ENCODE measurements at places on chromosomes 16 and 17. TPM values are rescaled to one million over a fixed set of nuclear protein-coding genes. Genes with fewer than 3 reads are reported as not detected.
A peak's percentile ranks its signal among the peaks of the same experiment; 100 is the strongest.

- H3K27ac ChIP-seq, result no peak overlapping the region
- H3K4me1 ChIP-seq, result no peaks in the 10 kb centered on the region
- H3K36me3 ChIP-seq, result no peaks in the 10 kb centered on the region
- no peak overlapping the region for H3K4me3 ChIP-seq
- no peaks in the 10 kb centered on the region for H3K27me3 ChIP-seq
Observed at GRCh38 chr17:66123163-66123562, 68.8 kb downstream of the CEP112 start.

- DNase-seq, result no peak
- H3K4me1 ChIP-seq, result no peaks in the 10 kb centered on the region
- H3K27me3 ChIP-seq, result no peaks in the 10 kb centered on the region
- peaks cover 11% of the 10 kb centered on the region for H3K36me3 ChIP-seq
- no peak overlapping the region for H3K4me3 ChIP-seq
Observed at GRCh38 chr17:62597920-62598319, 29.6 kb upstream of the MRC2 start.

- no peak overlapping the region for H3K4me3 ChIP-seq
- no peaks in the 10 kb centered on the region for H3K4me1 ChIP-seq
Observed at GRCh38 chr17:30995347-30995746, 24.5 kb downstream of the RNF135 start.

GRCh38 chr17:67747681-67748235, 30.0 kb downstream of the NOL11 start:
- DNase-seq, result no peak
- H3K4me3 ChIP-seq, result no peak overlapping the region
- H3K27ac ChIP-seq, result no peak overlapping the region
- peaks cover 4% of the 10 kb centered on the region for H3K4me1 ChIP-seq

GRCh38 chr17:62823111-62823893, 15.2 kb upstream of the MARCHF10 start:
- H3K27me3 ChIP-seq, result no peaks in the 10 kb centered on the region
- no peak overlapping the region for H3K4me3 ChIP-seq
- H3K27ac ChIP-seq, result no peak overlapping the region
- H3K36me3 ChIP-seq, result no peaks in the 10 kb centered on the region
- no peak for DNase-seq

- no peaks in the 10 kb centered on the region for H3K36me3 ChIP-seq
- H3K27ac ChIP-seq, result no peak overlapping the region
- no peak for DNase-seq
- H3K27me3 ChIP-seq, result no peaks in the 10 kb centered on the region
- no peak overlapping the region for H3K4me3 ChIP-seq
Observed at GRCh38 chr17:9771465-9771864, 19.9 kb downstream of the DHRS7C start.

DNA sequence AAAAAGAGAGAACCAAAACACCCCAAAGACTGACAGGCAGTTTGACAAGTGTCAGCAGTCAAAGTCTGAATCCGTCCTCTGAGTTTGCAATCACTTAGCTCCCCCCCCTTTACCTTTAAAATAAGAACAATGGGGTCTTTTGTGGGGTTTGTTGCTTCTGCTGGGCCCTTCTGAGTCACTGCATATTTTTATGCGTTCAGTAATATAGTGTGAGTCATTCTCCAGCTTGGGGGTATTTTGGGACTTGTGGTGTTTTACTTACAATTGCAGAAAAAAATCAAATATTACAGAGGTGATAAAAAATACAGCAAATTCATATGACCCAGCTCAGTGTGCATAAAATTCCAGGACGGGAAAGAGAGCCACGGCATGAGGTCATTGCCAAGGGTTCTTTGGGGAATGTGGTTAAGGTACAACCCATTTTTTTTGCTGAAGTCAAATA, 120.1 kb downstream of the CYLD start:
- DNase-seq, result no peak
- no peaks in the 10 kb centered on the region for H3K4me1 ChIP-seq
- no peaks in the 10 kb centered on the region for H3K27me3 ChIP-seq
- H3K36me3 ChIP-seq, result no peaks in the 10 kb centered on the region

DNA sequence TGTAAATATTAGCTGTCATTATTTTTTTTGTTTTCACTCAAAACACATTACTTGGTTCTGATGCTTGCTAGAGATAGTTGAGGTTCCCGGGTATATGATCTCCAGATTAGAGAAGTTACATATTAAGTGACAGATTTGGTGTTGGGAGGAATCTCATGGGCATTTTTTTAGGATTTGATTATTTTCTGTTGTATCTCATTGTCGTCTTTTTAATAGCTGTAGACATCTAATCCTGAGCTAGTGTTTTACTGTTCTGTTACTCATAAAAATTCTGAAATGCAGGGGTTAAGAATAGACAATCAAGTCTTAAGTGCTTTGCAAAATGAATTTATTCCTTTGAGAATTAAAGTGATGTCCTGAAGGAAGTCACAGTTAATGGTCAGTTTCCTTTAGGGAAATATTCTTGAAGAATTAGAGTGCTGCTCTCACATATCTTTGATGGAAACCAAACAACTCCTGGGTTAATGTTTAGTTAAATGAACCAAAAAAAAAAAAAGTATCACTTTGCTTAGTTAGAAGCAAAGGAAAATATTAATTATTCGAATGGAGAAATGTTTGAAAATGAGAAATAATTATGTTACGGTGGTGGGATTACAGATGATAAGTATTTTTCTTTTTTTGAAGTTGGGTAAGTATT, 251.7 kb upstream of the CACNG5 start:
- no peak for DNase-seq
- H3K36me3 ChIP-seq, result no peaks in the 10 kb centered on the region

- no peaks in the 10 kb centered on the region for H3K36me3 ChIP-seq
- no peak for DNase-seq
- no peaks in the 10 kb centered on the region for H3K4me1 ChIP-seq
- no peak overlapping the region for H3K4me3 ChIP-seq
- H3K27ac ChIP-seq, result no peak overlapping the region
- H3K27me3 ChIP-seq, result no peaks in the 10 kb centered on the region
Observed at GRCh38 chr17:75565066-75565465, 22.5 kb upstream of the MYO15B start.

- DNase-seq, result peak; percentile 66
- H3K36me3 ChIP-seq, result peaks cover 20% of the 10 kb centered on the region
- H3K27ac ChIP-seq, result no peak overlapping the region
- H3K27me3 ChIP-seq, result no peaks in the 10 kb centered on the region
- H3K4me3 ChIP-seq, result no peak overlapping the region
Observed at GRCh38 chr17:7004398-7005253, 7.8 kb upstream of the RNASEK start.

DNA sequence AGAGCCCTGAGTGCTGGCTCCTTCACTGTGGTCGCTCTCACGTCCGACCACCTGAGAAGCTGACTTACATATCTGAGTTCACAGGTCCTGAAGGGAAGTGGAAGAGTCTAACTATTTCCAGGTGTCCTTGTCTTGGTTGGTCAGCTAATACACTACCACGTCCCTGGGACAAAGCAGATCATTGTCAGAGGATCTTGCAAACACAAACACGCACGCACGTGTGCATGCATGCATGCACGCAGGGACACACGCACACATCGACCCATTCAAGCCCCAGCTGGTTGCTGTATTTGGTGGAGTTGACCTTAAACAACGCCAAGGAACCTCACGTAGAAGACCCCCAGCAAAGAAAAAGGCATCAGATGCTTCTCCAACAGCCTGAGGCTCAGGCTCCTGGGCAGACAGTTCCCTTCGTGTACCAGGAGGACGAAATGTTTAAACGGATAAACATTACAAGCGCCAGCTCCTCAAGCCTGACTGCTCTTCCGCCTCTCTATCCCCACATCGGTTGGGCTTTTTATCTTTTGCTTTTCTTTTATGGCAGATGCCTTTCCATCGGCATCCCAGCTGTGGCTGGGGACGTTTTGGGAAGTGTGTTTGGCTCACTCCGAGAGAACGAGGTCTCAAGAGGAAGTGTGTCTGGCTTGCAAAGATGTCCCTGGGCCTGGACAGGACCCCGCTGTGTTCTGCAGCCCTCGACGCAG, 95.8 kb downstream of the TBC1D16 start:
- H3K27me3 ChIP-seq, result no peaks in the 10 kb centered on the region
- H3K36me3 ChIP-seq, result peaks cover 24% of the 10 kb centered on the region
- H3K4me1 ChIP-seq, result no peaks in the 10 kb centered on the region
- H3K4me3 ChIP-seq, result no peak overlapping the region
- H3K27ac ChIP-seq, result no peak overlapping the region

DNA sequence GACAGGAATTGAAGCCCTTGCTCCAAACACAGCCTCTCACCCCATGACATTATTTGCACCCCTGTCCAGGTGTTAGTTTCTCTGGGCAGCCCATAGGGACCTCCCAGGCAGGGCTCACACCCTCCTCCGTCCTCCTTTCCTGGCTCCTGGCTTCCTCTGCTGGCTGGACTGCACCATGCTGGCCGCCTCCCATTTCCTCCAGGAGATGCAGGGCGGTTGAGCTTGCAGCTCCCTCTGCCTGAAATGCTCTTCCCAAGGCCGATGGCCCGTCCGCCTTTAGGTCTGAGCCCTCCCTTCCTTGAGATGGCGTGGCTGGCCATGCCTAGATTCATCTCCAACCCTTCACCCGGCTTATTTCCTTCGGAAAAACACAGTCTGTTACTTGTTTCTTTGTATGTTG, 334.8 kb downstream of the SNX29 start:
- DNase-seq, result peak; percentile 27
- no peak overlapping the region for H3K27ac ChIP-seq
- no peaks in the 10 kb centered on the region for H3K4me1 ChIP-seq

DNA sequence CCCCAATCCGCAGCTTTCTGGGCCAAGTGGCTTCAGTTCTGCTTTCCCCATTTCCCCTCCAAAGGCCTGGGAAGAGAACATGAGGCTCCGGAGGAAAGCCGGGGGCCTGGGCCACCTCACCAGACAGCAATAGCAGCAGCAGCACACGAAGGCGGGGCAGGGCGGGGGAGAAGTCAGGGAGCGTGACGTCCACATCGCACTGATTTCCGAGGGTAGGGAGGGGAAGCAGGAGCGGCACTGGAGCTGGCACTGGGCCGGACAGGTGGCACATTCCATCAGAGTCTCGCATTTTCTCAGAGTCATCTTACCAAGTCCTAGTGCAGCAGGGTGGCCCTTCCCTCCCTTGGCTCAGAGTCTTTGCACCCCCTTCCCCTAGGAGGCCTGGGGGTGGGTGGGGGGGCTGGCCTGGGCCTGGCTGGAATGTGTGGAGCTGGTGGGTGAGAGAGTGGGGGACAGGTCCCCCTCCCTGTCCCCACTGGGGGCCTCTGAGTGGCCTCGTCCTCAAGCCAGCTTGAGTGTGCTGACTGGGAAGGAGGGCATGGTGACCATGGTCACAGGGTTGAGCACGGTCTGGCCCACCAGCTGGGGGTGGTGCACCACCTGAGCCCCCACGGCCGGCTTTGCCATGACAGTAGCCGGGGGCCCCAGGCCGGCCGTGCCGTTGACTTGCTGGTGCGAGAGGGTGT, 14.3 kb downstream of the MNT start:
- no peaks in the 10 kb centered on the region for H3K27me3 ChIP-seq
- peaks cover under 1% of the 10 kb centered on the region for H3K4me1 ChIP-seq
- H3K27ac ChIP-seq, result no peak overlapping the region
- DNase-seq, result no peak
- H3K36me3 ChIP-seq, result no peaks in the 10 kb centered on the region

DNA sequence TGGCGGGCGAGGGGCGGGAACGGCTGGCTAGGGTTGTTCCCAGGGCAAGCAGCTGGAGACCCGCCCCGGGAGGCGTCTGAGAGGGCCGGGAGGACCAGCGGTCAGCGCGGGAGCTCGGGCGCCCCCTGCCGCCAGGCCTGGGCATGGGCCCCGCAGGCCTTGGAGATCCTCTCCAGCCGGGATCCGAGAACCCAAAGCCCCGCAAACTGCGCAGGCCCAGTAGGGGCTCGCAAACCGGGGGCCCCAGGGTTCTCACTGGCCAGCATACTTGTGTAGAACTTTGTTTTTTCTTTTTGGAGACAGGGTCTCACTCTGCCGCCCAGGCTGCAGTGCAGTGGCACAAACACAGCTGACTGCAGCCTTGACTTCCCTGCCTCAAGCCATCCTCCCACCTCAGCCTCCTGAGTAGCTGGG, 20.8 kb upstream of the ZNF423 start:
- no peaks in the 10 kb centered on the region for H3K36me3 ChIP-seq
- peak; percentile 25 for DNase-seq
- H3K4me1 ChIP-seq, result no peaks in the 10 kb centered on the region
- no peak overlapping the region for H3K27ac ChIP-seq
- peaks cover 8% of the 10 kb centered on the region for H3K27me3 ChIP-seq

DNA sequence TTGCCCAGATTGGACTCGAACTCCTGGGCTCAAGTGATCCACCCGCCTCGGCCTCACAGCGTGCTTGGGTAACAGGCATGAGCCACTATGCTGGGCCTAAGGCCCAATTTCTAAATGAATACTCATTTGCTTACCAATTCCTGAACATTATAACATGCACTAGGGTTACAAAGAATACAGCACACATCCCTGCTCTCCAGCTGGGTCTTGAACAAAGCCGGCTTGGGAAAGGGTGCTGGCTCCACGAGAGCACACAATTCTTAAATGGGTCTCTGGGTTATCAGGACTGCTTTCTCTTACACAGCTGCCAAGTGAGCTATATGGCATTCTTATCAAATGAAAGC, 58.3 kb downstream of the HIC1 start:
- H3K27ac ChIP-seq, result no peak overlapping the region
- no peaks in the 10 kb centered on the region for H3K27me3 ChIP-seq
- H3K4me3 ChIP-seq, result no peak overlapping the region
- no peaks in the 10 kb centered on the region for H3K36me3 ChIP-seq

DNA sequence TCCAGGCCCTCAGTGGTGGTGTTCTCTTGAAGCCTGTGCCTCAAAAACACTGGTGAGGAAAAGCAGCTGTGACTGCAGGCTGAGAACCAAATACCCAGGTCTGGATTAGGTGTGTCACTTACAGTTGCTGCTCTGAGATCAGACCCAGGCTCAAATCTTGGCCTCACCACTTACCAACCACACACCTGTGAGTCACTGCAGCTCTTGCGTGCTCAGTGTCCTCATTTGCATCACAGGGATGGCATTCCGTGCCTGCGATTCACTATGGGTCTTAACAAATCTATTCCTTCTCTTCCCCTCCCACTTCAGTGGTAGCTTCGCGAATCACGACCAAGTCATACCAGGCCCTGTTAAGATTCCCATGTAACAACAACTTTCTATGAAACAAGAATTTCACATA, 233.4 kb upstream of the HSBP1 start:
- H3K4me1 ChIP-seq, result no peaks in the 10 kb centered on the region

GRCh38 chr17:62160816-62161215, 95.7 kb upstream of the MED13 start:
- H3K4me1 ChIP-seq, result no peaks in the 10 kb centered on the region
- no peak overlapping the region for H3K4me3 ChIP-seq
- no peaks in the 10 kb centered on the region for H3K36me3 ChIP-seq

- peaks cover 19% of the 10 kb centered on the region for H3K4me1 ChIP-seq
- H3K27me3 ChIP-seq, result no peaks in the 10 kb centered on the region
- H3K36me3 ChIP-seq, result no peaks in the 10 kb centered on the region
Observed at GRCh38 chr17:49393491-49394255, 21.0 kb downstream of the PHB1 start.

- H3K27me3 ChIP-seq, result no peaks in the 10 kb centered on the region
- no peaks in the 10 kb centered on the region for H3K4me1 ChIP-seq
- no peak overlapping the region for H3K27ac ChIP-seq
- no peak for DNase-seq
- H3K36me3 ChIP-seq, result no peaks in the 10 kb centered on the region
- no peak overlapping the region for H3K4me3 ChIP-seq
Observed at GRCh38 chr16:64276646-64277045, 845.2 kb downstream of the CDH11 start.

Gene CIAO3
- 31.2 TPM for total RNA-seq

Gene UNC13D
- total RNA-seq, result 7.1 TPM

Gene ADORA2B
- 9.8 TPM for total RNA-seq

Gene SCIMP
- not detected for total RNA-seq

Gene MAPT
- 0.51 TPM for total RNA-seq

Gene KRT36
- not detected for total RNA-seq

Gene INCA1
- 0.71 TPM for total RNA-seq

Gene LGALS9B
- not detected for total RNA-seq

Gene STAC2
- total RNA-seq, result not detected

Gene ITGB3
- total RNA-seq, result 60.0 TPM

Gene LDHD
- not detected for total RNA-seq

Gene HASPIN
- 11.8 TPM for total RNA-seq
